Activated CD4-positive, alpha-beta T cell treated with anti-CD3 and anti-CD28 coated beads for 24 hours (primary cell): ENCODE measurements at places on chromosomes 16 and 17.

GRCh38 chr17:77476931-77477805 lies 336.4 kb downstream of the SEC14L1 start:
- DNase-seq = no peak

DNA sequence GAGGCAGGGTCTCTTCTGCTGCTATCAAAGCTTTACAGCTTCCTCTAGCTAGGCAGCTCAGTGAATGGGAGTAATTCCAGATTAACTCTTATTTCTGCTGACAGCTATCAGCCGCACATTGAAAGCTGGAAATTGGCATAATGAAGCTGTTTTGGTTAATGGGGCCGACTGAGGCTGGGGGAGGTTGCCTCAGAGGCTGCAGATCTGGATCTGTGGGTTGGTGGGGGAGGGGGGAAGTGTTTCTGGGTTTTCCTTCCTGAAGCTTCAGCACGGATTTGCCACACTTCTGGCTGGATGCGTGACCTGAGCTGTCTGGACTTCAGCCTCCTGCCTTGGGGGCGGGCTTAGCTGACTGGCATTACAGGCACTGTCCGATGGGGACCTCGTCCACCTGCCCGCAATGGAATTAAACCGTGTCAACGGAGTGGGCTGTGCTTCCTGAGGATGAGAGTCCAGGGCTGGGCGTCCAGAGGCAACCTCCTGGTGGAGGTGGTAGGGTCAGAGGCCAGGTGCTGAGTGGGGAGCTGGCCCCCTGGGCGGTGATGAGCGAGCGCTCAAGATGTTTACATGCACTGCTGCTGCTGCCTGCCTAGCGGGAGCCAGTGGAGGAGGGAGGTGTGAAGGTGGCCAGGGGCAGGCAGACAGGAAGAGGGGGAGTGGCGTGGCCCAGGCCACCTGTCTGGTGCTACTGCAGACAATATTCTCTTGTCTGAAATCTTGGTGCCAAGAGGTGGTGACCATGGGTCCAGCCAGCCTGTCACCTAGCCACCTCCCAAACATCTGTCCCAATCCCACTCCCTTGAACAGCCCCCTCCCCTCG lies 6.7 kb upstream of the ABCC3 start:
- DNase-seq = no peak

DNA sequence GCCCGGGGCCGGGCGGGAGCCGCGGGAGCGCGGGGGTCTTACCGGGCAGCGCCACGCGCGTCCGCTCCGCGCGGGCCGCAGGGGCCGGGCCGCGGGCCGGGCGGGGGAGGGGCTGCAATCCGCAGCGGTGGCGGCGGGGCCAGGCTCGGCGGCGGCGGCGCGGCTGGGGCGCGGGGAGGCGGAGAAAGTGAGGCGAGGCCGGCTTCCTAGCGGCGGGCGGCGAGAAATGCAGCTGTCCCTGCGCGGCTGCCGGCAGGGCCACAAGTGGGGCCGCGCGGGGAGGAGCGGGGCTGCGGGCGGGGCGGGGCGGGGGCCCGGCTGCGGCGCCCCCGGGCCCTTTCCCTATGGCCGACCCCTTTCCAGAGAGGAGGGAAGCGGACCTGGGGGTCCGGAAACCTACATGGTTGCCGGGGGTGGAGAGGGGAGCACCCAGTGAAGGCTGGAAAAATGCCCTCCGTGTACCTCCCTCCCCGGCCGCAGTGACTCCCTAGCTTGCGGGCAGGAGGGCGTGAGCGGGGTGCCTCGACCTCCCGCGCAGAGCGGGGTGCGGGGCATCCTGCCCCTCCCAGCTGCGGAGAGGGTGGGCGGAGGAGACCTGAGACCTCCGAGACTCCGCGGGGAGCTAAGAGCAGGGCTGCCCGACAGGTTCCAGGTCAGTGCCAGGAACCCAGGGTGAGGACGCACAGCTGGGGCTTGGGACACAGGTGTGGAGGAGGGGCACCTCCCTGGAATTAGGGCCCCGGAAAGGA lies at the start of gene CUEDC1:
Gene CUEDC1 (minus strand): TSS at position 230 of the 749 bp plus-strand sequence. CDS start 69,848 bp downstream, outside the sequence.
- DNase-seq = peak; percentile 46

GRCh38 chr17:19337712-19338023 lies 24.9 kb downstream of the B9D1 start:
- no peak for DNase-seq
